Inflammatory macrophage treated with lipopolysaccharide for 1 hour (primary cell): ENCODE measurements at places on chromosomes 16 and 17.

- no peak for DNase-seq
Observed at GRCh38 chr17:73495641-73496040, 148.6 kb downstream of the SDK2 start.

- peak; percentile 68 for DNase-seq
Observed at GRCh38 chr17:40443196-40443987, at the start of gene IGFBP4. IGFBP4 (plus strand) TSS chr17:40443450; CDS start chr17:40443736, 286 bp downstream.

- DNase-seq, result no peak
Observed at GRCh38 chr16:88807626-88808453, 3.9 kb downstream of the APRT start.

DNA sequence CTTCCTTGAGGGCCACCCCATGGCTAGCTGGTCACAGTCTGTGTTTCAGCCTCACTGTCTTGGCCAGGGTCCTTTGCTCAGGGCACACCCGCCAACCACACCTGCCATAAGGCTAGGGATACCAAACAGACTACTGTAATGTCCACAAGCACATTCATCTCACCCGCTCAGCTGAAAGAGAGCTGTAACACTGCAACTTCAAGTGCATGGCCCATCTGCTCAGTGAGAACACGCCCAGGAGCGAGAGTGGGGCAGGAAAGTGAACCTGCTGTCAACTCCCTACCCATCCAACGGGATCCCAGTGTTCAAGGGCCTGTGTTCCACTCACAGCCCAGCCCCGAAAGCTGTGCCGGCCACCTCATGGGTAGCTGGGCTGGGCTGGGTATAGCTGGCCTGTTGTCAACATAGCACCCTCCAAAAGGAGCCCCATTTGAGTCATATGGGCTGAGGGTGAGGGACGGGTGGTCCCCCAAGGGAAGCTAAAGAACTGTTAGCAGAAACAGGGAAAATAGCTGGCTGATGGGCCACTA lies 55.7 kb downstream of the SCNN1B start:
- no peak for DNase-seq

GRCh38 chr17:27455236-27455913 lies 873 bp upstream of the KSR1 start:
- no peak for DNase-seq

DNA sequence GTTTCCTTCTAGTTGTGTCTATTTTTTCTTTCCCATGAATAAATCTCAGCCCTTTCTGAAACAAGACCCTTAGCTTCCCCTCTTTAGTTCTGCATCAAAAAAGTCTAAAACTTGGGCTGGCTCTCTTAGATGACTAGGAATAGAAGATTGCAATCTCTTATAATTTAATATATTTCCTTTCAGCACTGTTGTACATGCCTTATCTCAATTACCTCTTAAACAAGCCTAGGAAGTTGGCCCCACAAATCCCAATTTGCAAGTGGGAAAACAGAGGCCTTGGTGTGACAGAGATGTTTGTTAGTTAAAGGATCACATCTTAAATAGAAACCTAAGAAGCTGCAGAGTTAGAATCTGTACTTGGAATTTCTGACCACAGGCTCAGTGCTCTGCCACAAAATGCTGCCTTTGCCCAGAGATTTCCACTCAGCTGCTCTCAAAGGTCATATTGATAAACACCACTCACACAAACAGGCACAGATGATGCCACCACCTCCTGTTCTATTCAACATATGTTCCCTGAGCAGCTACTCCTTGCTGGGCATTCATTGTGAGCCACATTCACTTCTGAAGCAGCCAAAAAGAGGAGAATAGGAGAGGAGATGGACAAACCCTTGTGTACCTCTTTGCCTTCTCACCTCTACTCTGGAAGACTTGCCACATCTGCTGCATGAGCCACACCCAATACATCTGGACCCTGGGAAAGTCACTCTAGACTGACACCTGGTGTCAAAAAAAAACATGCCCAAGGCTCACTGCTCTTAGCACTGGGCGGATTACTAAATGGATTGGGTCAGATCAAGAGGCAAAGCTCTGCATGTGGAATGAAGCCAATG lies 5.5 kb downstream of the CCDC182 start:
- peak; percentile 22 for DNase-seq

- peak; percentile 66 for DNase-seq
Observed at GRCh38 chr16:72877374-72878028, 170.4 kb downstream of the ZFHX3 start.

DNA sequence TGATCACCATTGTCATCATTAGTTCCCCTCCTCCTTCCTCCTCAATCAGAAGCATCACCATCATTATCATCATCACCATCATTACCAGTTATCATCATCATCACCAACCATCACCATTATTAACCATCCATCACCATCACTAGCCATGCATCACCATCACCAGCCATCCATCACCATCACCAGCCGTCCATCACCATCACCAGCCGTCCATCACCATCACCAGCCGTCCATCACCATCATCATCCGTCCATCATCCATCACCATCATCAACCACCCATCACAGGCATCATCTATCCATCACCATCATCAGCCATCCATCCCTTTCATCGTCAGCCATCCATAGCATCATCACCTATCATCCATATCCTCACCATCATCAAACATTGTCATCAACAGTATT lies 382.0 kb downstream of the CPPED1 start:
- DNase-seq, result no peak

DNA sequence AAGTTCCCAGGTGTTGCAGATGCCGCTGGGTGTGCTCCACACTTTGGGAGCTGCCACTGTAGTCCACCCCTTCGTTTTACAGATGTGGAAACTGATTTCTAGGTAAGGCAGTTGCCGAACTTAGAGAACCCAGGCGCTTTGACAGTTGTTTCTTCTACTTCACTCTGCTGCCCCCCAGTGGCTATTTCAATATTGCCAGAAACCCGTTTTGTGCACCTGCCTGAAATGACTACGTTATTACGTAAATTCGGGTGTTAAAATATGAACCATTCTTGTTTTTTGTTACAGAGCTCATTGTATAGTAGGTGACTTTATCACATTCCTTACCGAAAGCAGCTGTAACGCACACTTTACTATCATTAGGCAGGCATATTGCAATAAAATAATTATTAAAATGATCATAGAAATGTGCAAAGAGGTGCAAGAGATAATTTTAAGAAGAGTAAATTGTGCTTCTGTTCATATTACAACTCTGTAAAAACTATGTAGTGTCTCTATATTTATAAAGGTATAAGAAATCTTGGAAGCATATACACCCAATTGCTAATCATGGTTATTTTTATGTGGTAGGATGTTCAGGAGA lies 44.9 kb downstream of the OTOA start:
- DNase-seq, result peak; percentile 94

DNA sequence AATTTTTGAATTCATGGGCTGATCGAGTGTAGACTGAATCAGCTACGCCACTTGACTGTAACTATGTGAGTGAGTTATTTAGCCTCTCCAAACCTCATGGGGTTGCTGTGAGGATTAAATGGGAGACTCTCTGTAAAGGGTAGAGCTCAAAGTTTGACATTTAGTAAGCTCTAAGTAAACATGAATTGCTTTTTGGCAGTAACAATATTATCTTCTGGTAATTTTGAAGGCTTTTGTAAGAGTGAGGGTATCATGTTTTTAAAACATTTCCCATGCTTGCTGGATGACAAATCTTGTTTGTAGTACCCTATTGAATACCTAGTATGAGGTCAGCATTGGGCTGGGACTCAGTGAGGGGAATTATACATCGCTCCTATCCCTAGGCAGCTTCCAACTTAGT lies 35.3 kb downstream of the MRTFB start:
- no peak for DNase-seq

- no peak for DNase-seq
Observed at GRCh38 chr17:74749279-74750038, 1.0 kb downstream of the NHERF1 start.

GRCh38 chr16:10919003-10919351 lies 23.3 kb downstream of the DEXI start:
- no peak for DNase-seq

DNA sequence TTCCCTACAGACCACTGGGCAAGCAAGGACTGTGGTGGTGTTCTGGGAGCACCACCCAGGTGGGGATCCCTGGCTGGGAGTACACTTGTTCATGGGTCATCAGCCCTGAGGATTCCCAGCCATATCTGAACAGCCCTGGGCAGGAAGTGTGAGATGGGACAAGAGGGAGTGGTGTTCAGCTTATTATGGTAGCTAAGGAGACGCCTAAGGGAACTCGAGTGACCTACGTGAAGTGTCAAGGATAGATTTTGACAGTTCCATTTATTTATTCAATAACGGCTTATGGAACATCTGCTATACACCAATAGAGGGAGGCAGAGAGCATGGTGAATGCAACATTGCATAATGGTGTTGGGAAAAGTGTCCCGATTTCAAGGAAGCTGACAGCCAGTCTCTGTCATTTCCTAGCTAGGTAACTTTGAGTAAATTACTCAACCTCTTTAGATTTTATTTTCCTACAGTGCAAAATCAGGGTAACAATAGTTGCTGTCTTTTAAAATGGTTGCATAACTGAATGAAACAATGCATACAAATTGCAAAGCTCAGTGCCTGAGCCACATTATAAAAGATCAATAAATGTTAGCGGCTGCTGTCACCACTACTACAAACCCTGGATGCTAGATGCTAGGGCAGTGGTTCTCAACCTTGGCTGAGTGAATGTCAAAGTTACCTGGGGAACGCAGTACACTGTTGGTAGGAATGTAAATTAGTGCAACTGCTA lies 534.1 kb downstream of the GRIN2A start:
- DNase-seq, result peak; percentile 8

- no peak for DNase-seq
Observed at GRCh38 chr17:57862694-57863667, 13.1 kb upstream of the MRPS23 start.

GRCh38 chr17:4147751-4148310 lies 4.8 kb downstream of the CYB5D2 start:
- no peak for DNase-seq

GRCh38 chr17:81285179-81285878 lies 9.8 kb downstream of the SLC38A10 start:
- DNase-seq, result peak; percentile 93

- peak; percentile 23 for DNase-seq
Observed at GRCh38 chr16:69566981-69567680, 1.4 kb downstream of the NFAT5 start.

DNA sequence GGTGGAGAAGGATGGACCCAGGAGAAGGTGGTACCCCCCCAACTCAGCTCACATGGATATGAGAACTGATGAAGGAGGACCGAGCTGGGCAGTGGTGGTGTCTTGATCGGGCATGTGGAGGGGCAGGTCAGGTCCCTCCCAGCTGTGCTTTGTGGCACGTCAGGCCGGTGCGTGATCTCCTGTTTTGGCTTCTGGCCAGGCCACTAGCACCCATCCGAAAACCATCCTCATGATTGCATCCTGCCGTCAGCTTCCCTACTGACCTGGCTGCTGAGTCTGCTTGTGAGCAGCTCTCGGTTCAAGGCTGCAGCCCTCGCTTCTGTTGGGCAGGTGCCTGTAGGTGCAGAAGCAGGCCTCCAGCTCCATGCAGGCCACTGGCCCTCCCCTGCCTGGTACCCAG lies 53.1 kb downstream of the PLD6 start:
- no peak for DNase-seq

DNA sequence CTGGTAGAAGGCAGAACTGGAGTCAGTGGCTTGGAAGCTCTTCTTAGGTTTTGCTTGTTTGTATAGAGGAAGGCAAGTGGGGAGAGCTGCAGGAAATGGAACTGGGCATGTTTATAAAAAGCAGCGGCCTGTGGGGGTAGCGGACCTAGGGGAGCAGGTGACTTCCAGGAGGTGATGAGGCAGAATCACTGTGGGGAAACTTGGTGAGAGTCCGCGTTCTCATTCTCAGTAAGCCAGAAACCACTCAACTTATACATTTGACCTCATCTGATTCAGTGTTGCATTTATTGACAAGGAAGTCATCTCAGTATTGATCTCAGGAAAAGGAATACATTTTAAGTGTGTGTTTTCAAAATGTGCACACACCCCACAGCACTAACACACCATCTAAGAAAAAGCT lies 299.8 kb downstream of the CNTNAP4 start:
- DNase-seq, result no peak

DNA sequence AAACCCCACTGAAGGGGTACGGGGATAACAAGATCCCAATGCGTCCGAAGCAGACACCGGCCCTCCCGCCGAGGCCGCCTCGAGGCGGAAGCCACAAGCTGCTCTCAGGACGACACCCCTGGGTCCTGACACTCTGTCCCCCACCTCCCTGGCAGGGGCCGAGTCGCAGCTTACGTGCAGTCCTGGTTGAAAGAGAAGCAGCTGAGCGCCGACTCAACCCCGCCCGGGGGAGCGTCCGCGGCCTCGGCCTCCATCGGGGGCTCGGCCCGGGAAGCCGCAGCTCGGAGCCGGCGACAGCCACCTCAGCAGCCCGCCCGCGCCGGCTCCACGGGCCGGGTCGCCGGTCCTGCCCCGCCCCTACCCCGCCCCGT lies at the start of gene WIPI1:
Gene WIPI1 (minus strand): TSS at position 329 of the 371 bp plus-strand sequence. CDS start 75 bp downstream, at position 254.
- DNase-seq, result no peak

GRCh38 chr16:10897134-10897533 lies 20.1 kb downstream of the CIITA start:
- DNase-seq, result no peak

DNA sequence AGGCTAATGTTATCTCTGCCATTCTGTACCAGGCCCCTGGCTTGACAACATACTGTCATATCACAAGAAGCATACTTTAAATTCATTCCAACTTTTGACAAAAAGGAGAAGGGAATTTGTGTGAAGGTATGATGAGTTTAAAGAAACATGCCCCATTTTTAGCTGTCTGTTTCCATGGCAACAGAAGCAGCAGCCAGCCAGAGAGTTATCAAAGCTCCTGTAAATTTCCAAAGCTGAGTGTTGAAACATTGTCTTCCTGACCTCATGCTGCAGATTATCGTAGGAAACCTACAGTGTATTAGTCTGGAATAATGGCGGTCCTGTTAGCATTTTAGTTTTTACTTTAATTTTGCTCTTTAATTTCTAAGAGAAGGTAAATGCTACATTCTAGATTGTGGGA lies 124.9 kb downstream of the MRTFB start:
- no peak for DNase-seq

DNA sequence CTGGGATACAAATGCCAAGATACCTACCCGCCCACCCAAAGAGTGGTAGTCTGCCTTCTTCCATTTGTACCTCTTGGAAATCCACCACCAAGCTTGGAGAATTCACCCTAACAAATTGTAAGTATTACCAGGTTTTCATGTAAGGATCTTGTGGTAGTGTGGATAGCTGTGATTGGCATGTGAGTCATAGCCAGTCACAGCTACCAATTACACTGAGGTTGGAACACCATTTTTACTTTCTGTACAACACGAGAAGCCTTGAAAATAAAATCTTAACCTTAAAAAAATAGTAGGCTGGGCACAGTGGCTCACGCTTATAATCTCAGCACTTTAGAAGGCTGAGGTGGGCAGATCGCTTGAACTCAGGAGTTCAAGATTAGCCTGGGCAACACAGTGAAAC lies 18.5 kb upstream of the SLC35G3 start:
- DNase-seq, result no peak
